ENCODE measurements at places on chromosomes 5 and 9. TPM values are rescaled to one million over a fixed set of nuclear protein-coding genes. Genes with fewer than 3 reads are reported as not detected.

POLR1E gene
- 15.5 TPM for total RNA-seq

SPINK1 gene
- total RNA-seq = 0.33 TPM

EQTN gene
- total RNA-seq = 0.08 TPM

CATSPER3 gene
- total RNA-seq = 0.28 TPM
